Activated CD4-positive, alpha-beta T cell treated with anti-CD3 and anti-CD28 coated beads, Interleukin-10, Interleukin-2, amounts not matched to agents 100 ng/mL and 50 ng/mL, durations not matched to agents 16 hours and 8 hours (primary cell): ENCODE measurements at places on chromosomes 11 and 22.

DNA sequence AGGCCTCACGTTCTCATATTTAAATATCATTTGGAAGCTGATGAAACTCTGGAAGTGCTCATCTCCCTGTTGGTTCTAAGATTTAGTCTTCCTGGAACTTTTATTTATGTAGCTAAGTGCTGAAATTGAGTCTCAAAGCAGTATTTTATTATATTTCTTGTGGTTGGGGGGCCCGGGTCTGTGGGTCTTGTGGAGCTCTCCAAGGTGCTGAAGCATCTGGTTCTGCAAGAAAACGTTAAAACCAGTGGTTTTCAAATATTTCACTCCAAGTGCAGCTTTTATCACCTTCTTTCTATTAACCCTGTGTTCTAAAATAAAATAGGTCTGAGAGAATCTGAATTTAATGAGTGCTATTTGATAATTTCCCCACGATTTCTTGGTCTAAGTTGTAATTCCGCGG, 1404.8 kb downstream of the TBC1D22A start:
- DNase-seq = no peak

DNA sequence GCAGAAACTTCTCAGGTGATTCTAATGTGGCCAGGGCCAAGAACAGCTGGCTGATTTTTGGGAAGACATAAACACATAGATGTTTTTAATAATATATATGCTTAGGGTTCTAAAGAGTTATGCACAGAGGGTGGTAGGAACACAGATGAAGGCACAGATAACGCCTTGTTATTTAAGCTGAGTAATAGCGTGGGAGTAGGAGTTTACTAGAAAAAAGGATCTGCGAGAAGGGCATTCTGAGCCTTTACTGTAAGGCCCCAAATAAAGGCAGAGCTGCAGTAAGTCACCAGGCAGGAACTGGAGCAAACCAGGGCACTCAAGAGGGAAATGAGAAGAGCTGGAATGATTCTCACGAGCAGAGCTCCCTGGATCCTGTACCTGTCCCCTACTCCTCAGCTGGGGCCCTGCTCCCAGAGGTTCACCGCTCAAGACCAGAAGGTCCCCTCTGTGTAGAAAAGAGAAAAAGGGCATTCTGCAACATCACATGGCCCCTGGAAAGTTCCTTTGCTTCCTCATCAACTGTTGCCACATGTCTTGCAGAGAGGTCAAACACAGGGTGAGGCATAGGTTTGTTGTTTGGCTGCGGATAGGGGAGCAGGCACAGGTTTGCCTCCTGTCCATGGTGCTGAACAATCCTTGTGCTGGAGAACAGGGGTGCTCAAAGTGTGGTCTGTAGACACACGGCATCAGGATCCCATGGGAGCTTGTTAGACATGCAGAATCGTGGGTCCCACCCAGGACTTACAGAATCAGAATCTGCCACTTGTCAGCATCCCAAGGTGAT, 125.7 kb downstream of the TENM4 start:
- no peak for DNase-seq

DNA sequence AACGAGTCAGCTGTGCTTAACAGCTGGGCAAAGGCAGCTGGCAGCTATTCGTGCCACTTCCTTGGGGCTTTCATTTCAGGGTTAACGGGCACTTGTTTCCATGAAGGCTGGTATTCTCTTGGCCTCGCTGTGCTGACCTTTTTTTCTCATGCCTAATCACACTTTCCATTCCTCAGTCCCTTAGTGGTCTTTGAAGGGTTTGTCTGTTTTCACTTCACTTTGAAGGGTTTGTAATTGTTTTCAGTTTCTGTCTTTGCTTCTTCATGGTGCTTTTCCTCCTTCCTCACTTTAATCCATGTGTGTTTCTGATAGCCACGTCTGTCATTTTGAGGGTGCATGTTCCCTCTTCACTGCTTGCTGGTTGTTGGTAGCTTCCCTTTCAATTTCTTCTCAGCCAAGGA, 24.6 kb downstream of the PPIL2 start:
- peak; percentile 40 for DNase-seq

DNA sequence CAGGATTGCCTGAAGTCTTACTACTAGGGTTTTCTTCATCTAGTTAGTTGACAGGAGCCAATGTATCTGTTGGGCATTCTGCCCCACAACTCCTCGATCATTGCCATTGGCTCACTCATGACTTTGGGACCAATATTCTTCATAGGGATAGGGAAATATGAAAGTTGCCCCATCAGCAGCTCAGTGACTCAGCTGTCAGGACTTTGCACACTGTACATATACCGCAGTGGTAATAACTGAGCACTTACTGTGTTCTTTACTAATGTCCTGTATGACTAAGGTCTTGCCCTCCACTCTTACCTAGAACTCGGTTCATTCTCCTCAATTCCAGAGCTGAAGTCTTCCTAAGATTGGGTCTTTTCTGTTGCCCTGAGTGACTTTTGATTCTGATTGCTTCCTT, 46.8 kb upstream of the PGR start:
- DNase-seq = no peak

DNA sequence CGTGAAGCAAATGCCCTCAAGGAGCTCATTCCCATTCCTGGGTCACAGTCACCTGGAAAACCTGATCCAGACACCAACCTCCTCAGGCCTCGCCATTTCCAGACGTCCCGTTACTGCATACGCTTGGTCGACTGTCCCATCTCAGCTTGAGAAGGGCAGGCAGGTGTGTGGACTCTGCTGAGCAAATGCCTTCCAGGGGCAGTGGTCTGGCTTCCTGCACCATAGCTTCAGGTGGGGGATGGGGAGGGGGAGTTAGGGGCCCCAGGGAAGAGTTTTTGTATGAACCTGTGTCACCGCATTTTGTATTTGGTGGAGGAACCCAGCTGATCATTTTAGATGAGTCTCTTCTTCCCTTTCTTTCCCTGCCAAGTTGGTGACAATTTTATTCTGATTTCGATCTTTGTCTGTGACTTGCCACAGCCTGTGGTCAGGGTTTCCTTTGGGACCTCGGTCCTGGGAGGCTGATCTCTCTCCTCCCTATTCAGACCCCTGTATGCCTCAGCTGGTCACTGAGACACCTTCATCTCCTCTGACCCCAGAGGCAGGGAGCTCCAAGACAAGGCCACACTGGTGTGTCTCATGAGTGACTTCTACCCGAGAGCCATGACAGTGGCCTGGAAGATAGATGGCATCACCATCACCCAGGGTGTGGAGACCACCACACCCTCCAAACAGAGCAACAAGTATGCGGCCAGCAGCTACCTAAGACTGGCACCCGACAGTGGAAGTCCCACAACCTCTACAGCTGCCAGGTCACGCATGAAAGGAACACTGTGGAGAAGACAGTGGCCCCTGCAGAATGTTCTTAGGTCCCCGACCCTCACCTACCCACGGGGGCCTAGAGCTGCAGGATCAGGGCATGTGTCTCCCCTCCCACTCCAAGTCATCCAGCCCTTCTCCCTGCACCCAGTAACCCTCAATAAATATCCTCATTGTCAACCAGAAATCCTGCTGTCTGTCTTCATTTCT, 22.9 kb downstream of the IGLL5 start:
- DNase-seq = no peak

GRCh38 chr11:111548525-111548924, 8.0 kb downstream of the LAYN start:
- DNase-seq = no peak
